HepG2 (cell line): ENCODE measurements at places on chromosomes 12 and 14. TPM values are rescaled to one million over a fixed set of nuclear protein-coding genes. Genes with fewer than 3 reads are reported as not detected.
A peak's percentile ranks its signal among the peaks of the same experiment; 100 is the strongest.

- H3K4me3 ChIP-seq = no peak overlapping the region
- no peaks in the 10 kb centered on the region; the same call in 2 of the 3 replicates for H3K36me3 ChIP-seq
Observed at GRCh38 chr14:50521912-50522341, 10.4 kb downstream of the MAP4K5 start.

GRCh38 chr14:104446611-104447010 lies 133.0 kb upstream of the C14orf180 start:
- H3K27me3 ChIP-seq = peaks cover 3% of the 10 kb centered on the region
- no peaks in the 10 kb centered on the region for H3K36me3 ChIP-seq
- H3K4me3 ChIP-seq = no peak overlapping the region
- H3K27ac ChIP-seq = no peak overlapping the region
- no peaks in the 10 kb centered on the region for H3K4me1 ChIP-seq

The OR6C76 gene
- not detected in 2 replicates for total RNA-seq

DNA sequence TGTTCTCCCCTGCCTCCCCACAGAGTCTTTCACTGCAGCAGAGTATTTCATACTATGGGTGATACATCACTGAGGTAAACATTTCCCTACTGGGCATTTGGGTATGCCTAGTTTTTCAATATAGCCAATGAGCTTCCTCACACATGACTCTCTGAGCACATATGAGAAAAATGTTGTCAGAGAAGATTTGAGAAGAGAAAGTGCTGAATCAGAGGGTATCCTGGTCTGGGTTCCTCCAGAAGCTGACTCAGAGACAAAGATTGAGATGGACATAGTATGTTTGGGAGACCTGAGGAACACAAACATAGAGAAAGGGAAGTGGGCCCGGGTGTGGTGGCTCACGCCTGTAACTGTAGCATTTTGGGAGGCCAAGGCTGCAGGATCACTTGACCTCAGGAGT lies 12.6 kb downstream of the SLC8B1 start:
- no peak overlapping the region for H3K4me3 ChIP-seq
- H3K27me3 ChIP-seq = no peaks in the 10 kb centered on the region
- no peaks in the 10 kb centered on the region for H3K4me1 ChIP-seq
- no peak for DNase-seq

DNA sequence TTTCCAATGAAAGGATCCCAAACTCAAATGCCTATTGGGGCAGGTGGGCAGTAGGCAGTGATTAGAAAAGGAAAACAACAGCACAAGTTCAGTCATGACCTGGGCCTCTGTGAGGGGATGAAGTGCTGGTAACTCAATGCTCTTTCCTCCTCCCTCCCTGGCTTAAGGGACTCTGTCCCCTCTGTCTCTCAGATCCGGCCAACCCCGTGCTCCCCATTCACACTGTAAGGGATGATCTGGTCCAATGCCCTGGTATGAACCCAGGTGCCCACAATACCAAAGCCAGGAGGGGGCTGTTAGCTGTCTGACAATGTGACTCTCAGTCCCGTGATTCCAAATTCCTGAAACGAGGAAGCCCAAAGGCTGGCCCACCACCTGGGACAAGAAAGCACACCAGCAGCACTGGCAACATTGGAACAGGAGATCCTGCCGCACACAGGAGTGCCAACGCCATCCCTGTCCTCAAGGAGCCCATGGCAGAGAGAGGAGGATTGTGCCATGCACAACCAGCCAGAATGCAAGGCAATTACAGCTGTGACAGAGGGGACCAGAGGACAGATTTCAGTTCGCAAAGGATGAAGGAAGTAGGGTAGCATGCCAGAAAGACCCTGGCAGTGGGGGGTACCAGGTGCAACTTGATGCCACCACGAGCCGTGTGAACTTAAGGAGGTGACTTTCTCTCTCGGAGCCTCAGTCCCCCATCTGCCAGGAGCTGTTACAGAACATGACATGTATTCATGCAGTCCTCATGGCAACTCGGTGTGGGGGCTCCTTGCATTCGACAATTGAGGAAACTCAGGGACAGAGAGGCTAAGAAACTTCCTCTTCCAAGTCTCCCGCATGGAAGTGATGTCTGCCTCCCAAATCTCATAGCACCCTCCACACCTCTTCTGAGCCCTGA lies 37.6 kb downstream of the SERPINA3 start:
- peaks cover 2% of the 10 kb centered on the region; the same call in 1 of the 2 replicates for H3K27me3 ChIP-seq
- H3K27ac ChIP-seq = no peak overlapping the region
- H3K4me3 ChIP-seq = no peak overlapping the region
- H3K36me3 ChIP-seq = no peaks in the 10 kb centered on the region

DNA sequence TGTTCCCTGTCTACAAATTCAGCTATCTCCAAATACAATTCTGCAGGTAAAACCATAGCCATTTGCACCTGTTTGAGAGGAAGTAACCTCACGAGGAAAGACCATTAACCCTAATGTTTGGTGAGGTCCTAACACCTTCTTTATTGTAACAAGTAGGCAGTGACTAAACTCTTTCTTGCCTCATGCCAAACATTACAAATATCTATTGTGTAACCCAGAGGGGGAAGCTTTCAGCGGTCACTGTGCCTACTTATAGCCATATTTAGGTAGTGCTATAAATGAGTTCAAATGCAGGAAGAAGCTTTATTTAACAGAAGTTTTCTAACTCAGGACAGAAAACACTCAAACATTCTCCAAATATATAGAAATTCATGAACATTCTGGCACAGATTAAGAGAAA lies 252.7 kb downstream of the LRFN5 start:
- no peak overlapping the region for H3K4me3 ChIP-seq
- DNase-seq = no peak
- no peaks in the 10 kb centered on the region for H3K4me1 ChIP-seq
- no peak overlapping the region for H3K27ac ChIP-seq
- H3K27me3 ChIP-seq = no peaks in the 10 kb centered on the region
- H3K36me3 ChIP-seq = no peaks in the 10 kb centered on the region

GRCh38 chr14:106564058-106564643 lies 1037.8 kb downstream of the TMEM121 start:
- peak; percentile 43 for DNase-seq
- H3K36me3 ChIP-seq = no peaks in the 10 kb centered on the region
- no peak overlapping the region for H3K27ac ChIP-seq
- no peak overlapping the region for H3K4me3 ChIP-seq
- H3K4me1 ChIP-seq = no peaks in the 10 kb centered on the region

The SYNDIG1L gene
- not detected in 2 replicates for total RNA-seq

DNA sequence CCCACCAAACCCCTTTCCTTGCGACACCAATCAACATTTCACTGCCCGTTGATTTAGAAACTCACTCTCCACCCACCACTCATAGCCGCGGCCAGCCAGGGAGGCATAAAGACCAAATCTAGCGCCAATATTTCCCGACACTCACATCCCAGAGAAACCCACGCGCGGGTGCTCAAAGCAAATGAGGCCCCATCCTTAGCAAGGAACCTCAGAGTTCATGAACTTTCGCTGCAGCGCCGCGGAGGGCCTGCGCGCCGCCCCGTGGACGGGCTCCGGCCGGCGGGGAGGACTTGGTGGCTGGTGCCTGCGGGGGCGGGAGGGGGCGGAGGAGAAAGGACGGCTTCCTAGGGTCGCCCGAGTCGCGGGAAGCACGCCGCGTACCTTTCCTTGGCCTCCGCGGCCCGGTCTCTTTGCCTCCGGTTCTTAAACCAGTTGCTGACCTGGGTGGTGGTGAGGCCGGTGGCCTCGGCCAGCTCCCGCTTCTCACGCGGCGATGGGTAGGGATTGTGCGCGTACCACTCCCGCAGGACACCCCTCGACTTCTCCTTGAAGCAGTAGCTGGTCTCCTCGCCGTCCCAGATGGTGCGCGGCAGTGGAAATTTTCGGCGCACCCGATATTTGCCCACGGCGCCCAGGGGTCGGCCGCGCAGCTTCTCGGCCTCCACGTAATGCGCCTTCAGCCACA lies 886 bp downstream of the SIX1 start:
- peaks cover 18% of the 10 kb centered on the region for H3K27me3 ChIP-seq
- peaks cover 55% of the 10 kb centered on the region for H3K4me1 ChIP-seq
- DNase-seq = no peak
- H3K4me3 ChIP-seq = peak overlapping the region; percentile 77

GRCh38 chr14:74160763-74161162 lies 76.0 kb downstream of the LIN52 start:
- H3K36me3 ChIP-seq = peaks cover 9% of the 10 kb centered on the region; the same call in 1 of the 3 replicates
- no peaks in the 10 kb centered on the region for H3K27me3 ChIP-seq
- no peak overlapping the region for H3K27ac ChIP-seq

The HNRNPA1 gene
- total RNA-seq = 1,820 and 2,673 TPM in 2 replicates

DNA sequence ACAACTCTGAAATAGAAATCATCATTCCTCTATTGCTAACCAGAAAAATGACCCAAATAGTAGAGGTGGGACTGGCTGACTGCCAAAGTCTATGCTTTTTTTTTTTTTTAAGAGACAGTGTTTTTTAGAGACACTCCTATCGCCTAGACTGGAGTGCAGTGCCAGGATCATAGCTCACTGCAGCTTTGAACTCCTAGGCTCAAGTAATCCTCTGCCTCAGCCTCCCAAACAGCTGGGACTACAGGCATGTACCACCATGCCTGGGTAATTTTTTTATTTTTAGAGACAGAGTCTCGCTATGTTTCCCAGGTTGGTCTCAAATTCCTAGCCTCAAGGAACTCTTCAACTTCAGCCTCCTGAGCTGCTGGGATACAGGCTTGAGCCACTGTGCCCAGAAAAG lies 19.2 kb downstream of the NR2C1 start:
- H3K4me1 ChIP-seq = no peaks in the 10 kb centered on the region
- no peaks in the 10 kb centered on the region for H3K27me3 ChIP-seq
- no peak overlapping the region for H3K4me3 ChIP-seq
- no peak overlapping the region for H3K27ac ChIP-seq

GRCh38 chr14:26595926-26596542 lies 1.8 kb downstream of the NOVA1 start:
- DNase-seq = no peak
- H3K4me1 ChIP-seq = peaks cover 6% of the 10 kb centered on the region
- H3K27me3 ChIP-seq = peaks cover 17% of the 10 kb centered on the region; the same call in 2 of the 3 replicates
- no peaks in the 10 kb centered on the region for H3K36me3 ChIP-seq
- no peak overlapping the region for H3K4me3 ChIP-seq

GRCh38 chr14:26427097-26427496 lies 170.7 kb downstream of the NOVA1 start:
- H3K27me3 ChIP-seq = no peaks in the 10 kb centered on the region
- no peak overlapping the region for H3K27ac ChIP-seq
- H3K4me3 ChIP-seq = no peak overlapping the region
- no peak for DNase-seq
- no peaks in the 10 kb centered on the region for H3K36me3 ChIP-seq
- H3K4me1 ChIP-seq = no peaks in the 10 kb centered on the region

GRCh38 chr12:30286345-30286926 lies 409.2 kb downstream of the IPO8 start:
- no peak overlapping the region for H3K4me3 ChIP-seq
- no peaks in the 10 kb centered on the region for H3K36me3 ChIP-seq

DNA sequence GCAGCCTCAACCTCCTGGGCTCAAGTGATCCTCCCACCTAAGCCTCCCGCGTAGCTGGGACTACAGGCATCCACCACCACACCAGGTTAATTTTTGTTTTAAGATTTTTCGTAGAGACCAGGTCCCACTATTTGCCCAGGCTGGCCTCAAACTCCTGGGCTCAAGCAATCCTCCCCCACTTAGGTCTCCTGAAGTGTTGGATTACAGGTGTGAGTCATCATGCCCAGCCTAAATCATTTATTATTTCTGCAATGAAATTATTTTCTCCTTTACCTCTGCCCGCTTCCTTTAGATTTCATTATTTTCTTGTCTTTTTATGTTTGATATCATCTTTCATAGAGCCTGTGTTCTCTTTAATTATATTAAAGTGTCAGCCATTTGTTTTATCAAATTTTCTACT lies 165.2 kb upstream of the OTX2 start:
- no peaks in the 10 kb centered on the region for H3K36me3 ChIP-seq
- no peaks in the 10 kb centered on the region for H3K27me3 ChIP-seq
- peaks cover 23% of the 10 kb centered on the region for H3K4me1 ChIP-seq

- H3K27ac ChIP-seq = no peak overlapping the region
- H3K4me1 ChIP-seq = no peaks in the 10 kb centered on the region
- no peak overlapping the region for H3K4me3 ChIP-seq
- H3K36me3 ChIP-seq = no peaks in the 10 kb centered on the region
- no peak for DNase-seq
Observed at GRCh38 chr12:67669217-67669933, 20.8 kb downstream of the DYRK2 start.

- H3K4me1 ChIP-seq = no peaks in the 10 kb centered on the region
- H3K4me3 ChIP-seq = no peak overlapping the region
- H3K27ac ChIP-seq = no peak overlapping the region
Observed at GRCh38 chr12:126093908-126094307, 1028.7 kb downstream of the AACS start.

DNA sequence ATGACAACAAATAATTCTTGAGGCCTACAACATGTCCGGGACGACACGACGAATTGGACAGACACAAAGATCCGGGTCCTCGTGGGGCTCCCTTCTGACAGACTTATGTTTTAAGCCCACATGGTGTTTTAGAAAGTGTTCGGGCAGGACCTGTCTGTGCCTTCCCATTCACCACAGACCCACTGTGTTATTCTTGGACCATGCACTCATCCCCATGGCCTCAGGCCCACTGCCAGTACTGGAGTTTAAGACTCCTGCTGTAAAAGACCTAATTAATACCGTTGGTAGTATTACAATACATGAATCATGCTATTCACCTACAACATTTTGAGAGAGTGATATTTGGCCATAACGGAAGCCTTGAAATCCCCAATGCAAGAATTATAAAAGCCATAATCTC lies 20.0 kb downstream of the SLC15A4 start:
- no peak overlapping the region for H3K4me3 ChIP-seq
- no peaks in the 10 kb centered on the region for H3K27me3 ChIP-seq
- no peak for DNase-seq
- peaks cover 22% of the 10 kb centered on the region for H3K36me3 ChIP-seq

- H3K4me1 ChIP-seq = peaks cover 17% of the 10 kb centered on the region
- no peak overlapping the region for H3K4me3 ChIP-seq
- no peak for DNase-seq
- H3K36me3 ChIP-seq = no peaks in the 10 kb centered on the region
- H3K27me3 ChIP-seq = peaks cover 8% of the 10 kb centered on the region; the same call in 1 of the 3 replicates
Observed at GRCh38 chr14:64623554-64624165, 73.9 kb downstream of the PPP1R36 start.

The KLRB1 gene
- total RNA-seq = not detected in 2 replicates

- peaks cover 41% of the 10 kb centered on the region for H3K4me1 ChIP-seq
- no peak for DNase-seq
- H3K4me3 ChIP-seq = no peak overlapping the region
Observed at GRCh38 chr12:76020281-76020680, 11.3 kb downstream of the PHLDA1 start.

GRCh38 chr12:104720339-104721038 lies 237.6 kb downstream of the SLC41A2 start:
- H3K36me3 ChIP-seq = no peaks in the 10 kb centered on the region
- no peaks in the 10 kb centered on the region for H3K4me1 ChIP-seq
- H3K27me3 ChIP-seq = peaks cover 12% of the 10 kb centered on the region
- no peak for DNase-seq

The LBHD2 gene
- 0.72 and 1.00 TPM in 2 replicates for total RNA-seq

- DNase-seq = no peak
- no peak overlapping the region for H3K27ac ChIP-seq
- H3K36me3 ChIP-seq = peaks cover 30% of the 10 kb centered on the region; the same call in 2 of the 3 replicates
- H3K27me3 ChIP-seq = no peaks in the 10 kb centered on the region
Observed at GRCh38 chr14:101819251-101819990, 57.9 kb downstream of the PPP2R5C start.

DNA sequence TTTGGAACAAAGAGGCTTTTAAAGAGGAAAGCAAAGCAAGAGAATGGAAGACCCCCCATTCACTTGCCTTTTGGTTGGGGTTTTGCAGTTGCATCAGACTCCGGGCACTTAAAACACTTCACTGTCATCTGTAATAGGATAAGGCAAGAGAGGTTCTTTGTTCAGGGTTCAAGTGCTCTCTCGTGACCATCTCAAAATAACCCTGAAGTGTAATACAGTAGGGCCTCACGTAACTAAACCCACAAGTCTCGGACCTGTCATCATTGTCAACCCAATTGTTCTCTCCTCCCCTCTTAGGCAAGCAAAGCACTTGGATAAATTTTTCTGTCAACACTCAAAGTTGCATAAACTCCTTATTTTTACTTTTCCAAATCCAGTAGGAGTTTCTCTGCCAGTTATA lies 26.9 kb upstream of the MYBPC1 start:
- DNase-seq = no peak
- no peaks in the 10 kb centered on the region for H3K36me3 ChIP-seq
- H3K4me3 ChIP-seq = no peak overlapping the region
- peaks cover 27% of the 10 kb centered on the region for H3K4me1 ChIP-seq
- H3K27me3 ChIP-seq = no peaks in the 10 kb centered on the region
